ENCODE measurements at places on chromosomes 1 and 21.

- no peak for DNase-seq
Observed at GRCh38 chr1:234884701-234885100, 243.9 kb downstream of the TOMM20 start.

DNA sequence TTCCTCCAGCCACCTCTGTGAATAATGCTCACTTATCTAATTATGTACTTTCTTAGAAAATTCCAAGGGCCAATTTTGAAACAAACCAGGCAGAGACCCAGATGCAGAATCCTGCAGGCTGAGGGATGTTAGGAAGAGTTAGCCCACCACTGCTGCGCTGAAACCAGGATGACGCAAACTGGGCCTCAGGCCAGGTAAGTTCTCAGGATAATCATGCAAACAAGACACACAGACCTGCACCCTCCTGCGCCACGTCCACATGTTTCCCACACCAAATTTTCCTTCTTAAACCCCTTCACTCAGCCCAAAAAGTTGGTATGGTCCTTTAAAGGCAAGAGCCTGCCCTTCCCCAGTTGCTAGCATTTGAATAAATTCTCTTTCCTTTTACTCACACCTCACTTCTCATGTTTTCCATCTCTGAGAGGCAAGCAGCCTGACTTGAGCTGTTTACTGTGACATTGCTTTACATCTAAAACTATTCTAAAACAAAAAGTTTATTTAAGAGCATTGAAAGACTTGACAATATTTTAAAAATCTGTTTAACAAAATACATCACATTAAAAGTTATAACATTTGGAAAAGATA lies 887.1 kb downstream of the LRRIQ3 start:
- no peak for DNase-seq

DNA sequence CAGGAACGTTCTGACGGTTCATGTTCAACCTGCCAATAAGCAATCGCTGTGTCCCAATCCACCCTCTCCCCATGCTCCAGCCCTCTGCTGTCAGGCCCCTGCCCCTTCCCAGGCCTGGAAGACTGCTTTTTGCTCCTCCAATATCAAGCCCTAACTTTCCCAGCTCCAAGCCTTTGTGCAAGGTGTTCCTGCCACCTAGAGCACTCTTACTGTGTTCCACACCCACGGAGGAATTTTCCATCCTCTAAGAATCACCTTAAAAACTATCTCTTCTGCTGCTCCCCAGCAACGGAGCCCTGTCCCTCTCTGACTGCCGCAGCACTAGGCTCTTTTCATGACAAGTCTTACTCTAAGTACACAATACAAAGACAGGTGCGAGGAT lies 657.9 kb downstream of the AJAP1 start:
- no peak for DNase-seq

- DNase-seq: no peak
Observed at GRCh38 chr1:52901384-52901783, 20.2 kb downstream of the ECHDC2 start.

GRCh38 chr21:29449306-29449950 lies 150.7 kb downstream of the BACH1 start:
- DNase-seq: no peak

DNA sequence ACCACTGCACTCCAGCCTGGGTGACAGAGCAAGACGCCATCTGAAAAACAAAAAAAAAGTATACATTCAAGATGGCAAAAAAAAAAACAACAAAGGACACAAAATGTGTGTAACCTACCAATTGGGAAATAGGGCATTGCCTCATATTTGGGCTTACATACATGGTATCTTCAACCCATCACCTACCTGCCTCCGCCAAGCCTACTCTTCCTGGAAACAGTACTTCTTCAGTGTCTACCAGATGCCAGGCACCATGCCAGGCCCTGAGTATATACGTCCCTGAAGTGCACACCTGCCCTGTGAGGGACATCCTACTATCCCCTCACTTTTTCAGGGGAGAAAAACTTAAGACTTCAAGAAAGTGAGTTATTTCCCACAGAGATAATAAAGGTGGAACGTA lies 160.2 kb downstream of the TOMM20 start:
- no peak for DNase-seq

DNA sequence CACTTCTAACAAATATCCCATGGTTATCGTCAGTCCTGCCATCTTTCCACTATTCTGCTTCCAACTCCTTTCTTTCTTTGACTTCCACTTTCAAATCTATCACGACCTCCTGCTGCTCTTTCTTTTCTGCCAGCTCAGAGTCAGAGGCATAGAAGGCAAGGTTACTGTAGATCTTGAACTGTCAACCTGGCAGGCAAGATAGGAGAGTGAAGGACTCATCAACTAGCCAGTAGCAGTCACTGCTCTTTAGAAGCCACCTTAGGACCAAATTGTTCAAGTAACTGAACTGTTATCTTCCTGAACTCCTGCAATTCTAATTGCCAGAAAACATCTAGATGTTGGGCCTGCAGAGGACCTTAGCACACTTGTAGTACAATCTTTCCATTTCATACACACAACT lies 13.1 kb upstream of the FCER1A start:
- DNase-seq: no peak

DNA sequence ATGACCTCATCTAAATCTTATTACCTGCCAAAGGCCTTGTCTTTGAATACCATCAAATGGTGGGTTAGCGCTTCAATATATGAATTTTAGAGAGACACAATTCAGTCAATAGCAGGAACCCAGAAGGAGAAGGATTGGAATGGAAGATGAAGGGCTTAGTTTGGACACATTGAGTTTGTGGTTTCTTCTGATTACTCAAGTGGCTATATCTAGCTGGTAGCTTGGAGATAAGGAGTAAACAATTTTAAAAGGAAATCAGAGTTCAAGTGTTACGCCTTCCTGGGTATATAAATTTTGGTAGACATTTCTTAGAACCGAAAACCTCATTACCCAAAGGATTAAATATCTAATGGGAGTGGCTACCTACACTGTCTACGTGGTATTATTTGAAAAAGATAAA lies 80.2 kb downstream of the RGS2 start:
- no peak for DNase-seq

DNA sequence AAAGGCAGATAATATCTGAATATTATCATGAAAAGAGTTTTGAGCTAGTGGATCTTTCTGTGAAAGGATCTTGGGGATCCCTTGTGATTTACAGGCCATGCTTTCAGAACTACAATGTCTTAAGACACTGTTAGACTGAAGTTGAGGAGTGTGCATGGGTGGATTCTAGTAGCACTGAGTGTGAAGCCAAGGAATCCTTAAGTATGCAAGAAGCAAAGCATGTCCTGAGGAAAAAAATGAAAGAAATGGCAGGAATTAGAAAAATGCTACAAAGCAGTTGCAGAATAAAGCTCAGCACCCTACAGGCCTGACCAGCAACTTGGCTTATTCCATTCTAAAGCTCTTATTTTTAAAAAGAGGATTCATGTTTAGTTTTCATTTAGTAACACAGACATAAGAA lies 11.9 kb downstream of the STX6 start:
- no peak for DNase-seq

- no peak for DNase-seq
Observed at GRCh38 chr1:210415846-210416448, 87.2 kb downstream of the HHAT start.

- peak; percentile 45 for DNase-seq
Observed at GRCh38 chr1:93992954-93993353, 83.7 kb upstream of the GCLM start.

GRCh38 chr1:2258996-2259395 lies 30.9 kb downstream of the SKI start:
- no peak for DNase-seq

DNA sequence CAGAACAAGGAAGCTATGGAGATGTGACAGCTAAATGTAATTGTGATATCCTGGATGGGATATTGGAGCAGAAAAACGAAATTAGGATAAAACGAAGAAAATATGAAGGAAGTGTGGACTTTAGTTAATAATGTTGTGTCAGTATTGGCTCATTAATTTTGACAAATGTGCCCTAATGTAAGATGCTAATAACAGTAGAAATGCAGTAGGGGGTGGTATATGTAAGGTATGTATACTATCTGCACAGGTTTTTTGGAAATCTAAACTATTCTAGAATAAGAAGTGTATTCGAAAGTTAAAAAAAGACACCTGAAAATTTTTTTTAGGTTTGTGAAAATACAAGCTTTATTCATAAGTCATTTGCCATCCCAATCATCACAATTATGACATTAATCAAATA lies 421.4 kb upstream of the B3GALT2 start:
- DNase-seq: no peak

GRCh38 chr1:203702130-203702577 lies 62.8 kb upstream of the LAX1 start:
- DNase-seq: peak; percentile 43

DNA sequence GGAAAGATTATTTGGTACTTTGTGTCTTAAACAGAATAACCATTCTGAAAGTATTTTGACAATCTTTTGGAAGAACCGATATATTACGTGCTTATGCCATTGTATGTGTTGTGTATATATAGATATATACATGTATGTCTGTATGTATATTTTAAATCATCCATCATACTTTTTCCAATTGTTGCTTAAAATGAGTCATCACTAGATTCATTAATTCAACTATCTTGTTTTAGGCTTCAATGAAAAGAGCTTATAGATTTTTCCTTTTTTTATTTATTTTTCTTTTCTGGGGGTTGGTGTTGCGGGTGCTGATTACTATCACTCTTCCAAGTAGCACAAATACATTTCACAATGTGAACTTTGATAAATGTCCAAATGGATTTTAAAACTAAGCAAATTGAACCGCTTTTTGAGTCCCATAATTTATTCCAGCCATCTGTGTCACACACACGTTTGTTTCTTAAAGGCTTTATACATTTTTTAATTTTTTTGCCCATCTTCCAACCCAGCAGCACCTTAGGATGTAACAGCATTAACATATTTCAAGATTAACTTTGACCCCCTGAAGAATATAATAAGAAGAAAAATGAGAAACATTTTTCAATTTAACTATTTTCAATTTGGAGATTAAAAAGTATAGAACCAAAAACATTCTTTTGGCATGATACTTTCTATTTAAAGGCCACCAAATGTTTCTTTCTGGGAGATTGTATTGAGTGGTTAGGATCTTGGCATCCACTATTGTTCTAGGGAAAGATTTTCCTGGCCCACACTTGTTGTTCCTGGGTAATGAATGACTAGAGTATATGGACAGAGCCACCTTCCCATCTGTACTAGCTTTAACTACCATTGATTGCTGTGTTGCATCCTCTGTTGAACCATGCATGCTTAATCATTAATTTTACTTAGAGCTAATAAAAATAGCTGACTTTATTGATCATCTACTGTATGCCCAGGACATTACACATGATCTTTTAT lies 9.3 kb upstream of the DPYD start:
- no peak for DNase-seq

DNA sequence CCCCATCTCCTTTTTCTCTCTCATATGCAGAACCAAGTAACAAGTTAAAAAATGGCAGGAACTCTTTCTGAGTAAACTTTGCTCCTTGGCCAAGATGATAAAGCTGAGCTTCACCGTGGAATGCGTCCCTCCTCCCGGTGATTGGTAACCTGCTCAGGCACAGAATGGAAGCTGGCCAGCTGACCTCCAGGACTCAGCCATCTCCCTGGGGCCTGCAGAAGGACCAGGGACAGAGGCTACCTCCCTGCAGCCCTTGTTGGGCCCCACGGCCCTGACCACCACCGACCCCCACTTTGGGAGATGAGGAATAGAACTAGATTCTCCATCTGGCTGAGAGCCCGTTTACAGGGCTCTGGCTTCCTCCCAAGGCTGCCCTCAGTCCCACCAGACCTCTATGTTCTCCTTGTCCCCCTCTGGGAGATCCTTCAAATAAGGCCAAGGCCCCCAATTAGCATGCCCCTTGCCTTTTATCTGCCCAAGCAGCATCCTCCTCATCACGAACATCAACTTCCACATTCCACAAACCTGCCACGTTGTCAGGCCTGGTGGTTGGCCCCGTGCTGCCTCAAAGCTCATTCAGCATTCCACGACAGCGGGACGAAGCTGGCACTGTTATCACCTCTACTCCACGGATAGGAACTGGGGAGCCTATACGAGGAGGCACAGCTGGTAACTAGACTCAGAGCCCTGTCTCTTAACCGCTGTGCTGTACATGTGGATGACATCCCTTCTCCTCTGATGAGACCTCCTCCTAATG lies 74.2 kb downstream of the CD34 start:
- DNase-seq: no peak

DNA sequence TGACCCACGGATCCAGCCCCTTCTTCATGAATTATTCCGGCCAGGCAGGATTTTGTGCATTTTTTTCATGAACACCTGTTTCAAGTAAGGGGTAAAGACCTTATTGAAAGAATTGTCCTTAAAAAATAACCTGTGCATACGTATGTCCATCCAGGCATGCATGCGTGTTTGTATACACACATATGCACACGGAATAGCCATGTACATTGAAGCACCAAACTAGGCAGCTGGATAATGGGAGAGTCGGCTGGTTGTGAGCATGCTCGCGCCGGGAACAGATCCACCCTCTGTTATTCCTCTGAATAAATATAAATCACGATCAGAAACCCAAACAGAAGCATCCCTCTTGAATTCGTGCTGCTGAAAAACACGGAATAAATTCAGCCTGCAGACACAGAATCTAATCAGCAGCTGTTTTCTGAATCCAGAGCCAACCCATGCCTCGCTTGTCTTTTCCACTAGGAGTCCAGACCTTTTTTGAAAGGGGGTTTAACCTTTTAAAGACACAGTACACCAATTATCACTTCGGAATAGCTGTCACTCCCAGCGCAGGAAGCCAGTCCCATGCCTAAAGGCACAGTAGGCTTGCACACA lies at the start of gene HIVEP3:
Gene HIVEP3 (minus strand): TSS at position 473 of the 594 bp plus-strand sequence.
- peak; percentile 71 for DNase-seq

DNA sequence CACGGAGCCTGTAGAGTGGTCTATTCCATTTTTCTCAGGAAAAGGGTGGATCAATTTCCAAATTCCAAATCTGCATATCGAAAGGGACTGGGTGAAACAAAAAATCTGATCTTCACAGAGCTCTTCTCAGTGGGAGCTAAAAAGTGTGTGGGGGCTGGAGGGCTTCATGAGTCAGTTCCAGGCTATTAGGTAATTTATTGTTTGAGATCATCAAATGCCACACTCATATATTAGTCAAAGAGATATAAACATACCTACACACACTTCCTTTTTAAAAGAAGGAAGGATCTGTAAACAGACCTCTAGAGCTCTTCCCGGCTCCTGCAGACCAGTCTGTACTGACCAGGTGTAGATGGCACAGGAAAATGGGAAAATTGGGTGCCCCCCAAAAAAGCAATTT lies 175.4 kb downstream of the ZBTB18 start:
- DNase-seq: no peak

DNA sequence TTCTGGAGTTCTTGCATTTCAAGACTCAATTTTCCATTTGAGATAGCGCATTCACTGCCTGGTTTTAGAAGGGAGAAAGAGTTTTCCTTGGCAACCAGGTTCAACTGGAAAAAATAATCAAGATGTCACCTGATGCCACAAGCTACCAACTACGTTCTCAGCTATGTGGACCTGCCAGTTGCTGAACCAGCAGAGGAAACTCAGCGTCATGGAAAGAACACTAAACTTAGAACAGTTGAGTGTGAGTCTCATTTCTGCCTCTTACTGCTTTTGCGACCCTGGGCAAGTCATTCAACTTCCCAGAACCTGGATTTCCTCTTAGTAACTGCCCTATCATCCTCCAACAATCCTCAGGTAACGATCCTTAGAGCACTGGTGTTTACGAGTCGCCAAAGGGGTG lies 373.0 kb upstream of the ESRRG start:
- DNase-seq: no peak

GRCh38 chr21:44263768-44264167 lies 2.1 kb upstream of the DNMT3L start:
- no peak for DNase-seq

Measured in RPMI7951 (cell line).